ENCODE measurements at places on chromosomes 4 and X.

DNA sequence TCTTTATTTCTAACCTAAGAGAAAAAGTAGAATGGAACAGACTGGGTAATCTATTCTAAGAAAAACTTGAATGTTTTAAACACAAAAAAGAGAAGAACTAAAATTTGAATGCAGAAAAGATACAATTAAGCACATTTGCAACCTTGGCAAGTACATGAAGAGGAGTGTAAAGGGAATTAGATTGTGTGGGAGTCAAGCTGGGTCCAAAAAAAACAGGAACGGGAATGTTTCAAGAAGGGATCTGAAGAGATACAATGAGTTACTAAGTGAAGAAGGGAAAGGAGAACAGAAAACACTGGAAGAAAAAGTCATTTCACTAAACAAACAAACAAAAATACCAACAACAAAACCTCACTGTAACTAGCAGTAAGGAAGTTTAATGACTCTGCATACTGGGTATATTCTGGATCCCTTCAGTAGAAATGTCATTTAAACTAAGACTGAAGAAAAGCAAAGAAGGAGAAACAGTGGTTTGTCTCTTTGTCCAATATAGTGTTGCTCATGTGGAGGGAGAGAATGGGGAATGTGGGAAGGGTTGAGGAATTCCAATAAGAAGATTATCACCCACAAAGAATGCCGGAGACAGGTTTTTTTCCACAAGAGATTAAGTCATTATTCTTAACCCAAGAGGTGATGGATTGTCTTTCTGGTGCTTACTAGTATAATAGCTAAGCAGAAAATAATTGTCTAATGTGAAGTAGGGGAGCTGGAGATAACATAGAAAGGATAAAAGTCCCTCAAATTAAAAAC, 50.4 kb upstream of the PTPN13 start:
- DNase-seq = no peak

- DNase-seq = no peak
These were observed 32.2 kb downstream of the LNX1 start for GRCh38 chr4:53559021-53559620.

DNA sequence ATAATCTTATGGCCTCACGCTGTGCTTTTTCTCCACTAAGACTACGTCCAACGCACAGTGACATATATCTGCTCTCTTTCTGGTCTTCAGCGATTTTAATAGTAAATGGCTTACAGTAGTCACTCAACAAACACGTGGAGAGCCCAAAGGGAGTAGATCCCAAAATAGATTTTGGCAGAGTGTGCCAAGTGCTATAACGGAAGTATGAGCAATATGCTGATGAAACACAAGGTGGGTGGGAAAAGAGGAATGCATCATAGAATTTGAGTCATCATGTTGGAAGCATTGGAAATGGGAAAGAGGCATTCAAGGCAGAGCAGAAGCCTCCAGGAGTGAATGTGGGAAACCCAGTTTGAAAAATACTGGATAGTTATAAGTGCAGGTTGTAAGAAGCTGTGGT, 129.1 kb upstream of the LDB2 start:
- DNase-seq = no peak

- DNase-seq = no peak
These were observed 104.8 kb upstream of the CASK start for GRCh38 chrX:42028109-42028508.

- no peak for DNase-seq
These were observed 62.9 kb upstream of the CHRDL1 start for GRCh38 chrX:110858565-110858964.

DNA sequence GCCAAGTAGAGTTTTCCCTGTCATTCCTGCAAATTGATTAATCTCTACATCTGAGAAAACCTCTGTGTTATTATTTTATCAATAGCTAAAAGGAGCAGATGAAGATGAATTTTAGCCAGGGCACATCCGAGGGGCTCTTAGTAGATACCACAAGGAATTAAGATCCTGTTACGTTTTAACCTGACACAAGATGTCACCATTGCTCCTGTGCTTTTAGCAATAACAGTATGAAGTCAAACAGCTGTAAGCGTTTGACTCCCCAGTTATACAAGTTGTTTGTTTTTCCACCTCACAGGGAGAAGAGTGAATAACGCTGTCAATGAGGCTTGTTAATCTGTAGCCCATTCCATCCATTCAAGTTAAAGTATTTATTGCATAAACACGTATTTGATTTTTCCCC, 76.0 kb upstream of the AP1S2 start:
- DNase-seq = no peak

DNA sequence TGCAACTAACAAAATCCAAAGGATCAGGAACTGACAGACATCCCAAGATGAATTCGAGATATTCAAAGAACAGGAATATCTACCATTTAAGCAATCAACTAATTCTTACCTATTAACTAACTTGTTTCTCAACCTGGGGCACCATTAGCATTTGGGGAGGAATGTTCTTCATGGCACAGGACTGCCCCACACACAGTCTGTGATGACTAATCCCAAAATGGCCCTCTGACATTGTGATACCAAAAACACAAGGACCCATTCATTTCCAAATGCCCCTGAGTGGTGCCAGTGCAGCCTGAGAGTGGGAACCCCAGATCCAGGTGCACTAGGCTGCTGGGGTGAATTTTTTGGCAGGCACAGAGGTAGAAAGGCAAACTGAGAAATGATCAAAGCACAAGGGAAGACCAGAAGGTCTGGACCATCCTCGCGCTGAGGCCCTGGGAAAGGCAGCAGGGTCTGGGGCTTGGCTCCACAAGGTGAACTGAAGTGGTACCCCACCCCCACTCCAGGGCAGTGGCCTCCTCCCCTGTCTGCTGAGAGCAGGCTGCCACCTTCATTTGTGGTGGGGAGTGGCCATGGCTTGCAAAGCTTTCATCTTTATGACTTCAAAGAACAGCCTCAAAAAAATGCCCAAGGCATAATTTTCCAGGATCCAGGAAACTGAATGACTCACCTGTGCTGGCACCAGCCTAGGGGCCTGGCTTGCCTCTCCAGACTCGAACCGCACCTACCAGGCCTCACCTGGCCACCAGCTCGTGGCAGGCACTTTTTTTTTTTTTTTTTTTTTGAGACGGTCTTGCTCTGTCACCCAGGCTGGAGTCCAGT, 122.4 kb downstream of the BCOR start:
- no peak for DNase-seq

DNA sequence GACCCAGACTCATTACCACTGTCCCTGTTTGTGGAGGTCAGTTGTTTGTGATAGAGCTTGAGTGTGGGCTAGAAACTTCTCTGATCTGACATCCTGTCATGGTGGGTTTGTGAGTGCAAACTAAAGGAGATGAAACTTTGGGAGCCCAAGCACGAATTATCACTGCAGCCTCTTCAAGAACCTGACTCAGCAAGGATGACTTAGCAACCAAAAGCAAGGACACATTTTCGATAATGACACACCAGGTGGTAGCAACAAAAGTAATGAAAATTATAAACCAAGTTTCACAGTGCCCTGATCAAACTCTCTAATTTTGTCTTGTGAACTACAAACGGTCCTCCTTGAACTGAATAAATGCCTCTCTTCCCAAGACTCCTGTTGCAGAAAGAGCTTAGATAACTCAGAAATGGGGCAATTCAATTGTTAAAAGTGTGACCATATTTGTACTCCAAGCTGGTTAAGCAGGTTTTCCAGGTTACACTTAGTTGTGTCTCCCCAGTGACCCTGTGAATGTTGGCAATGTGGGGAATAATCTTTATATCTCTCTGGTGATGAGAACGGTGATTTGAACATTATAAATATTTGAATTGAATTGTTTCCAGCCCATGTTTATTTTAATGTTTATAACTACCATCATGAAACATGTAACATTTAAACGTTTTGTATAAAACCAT, 52.6 kb upstream of the ATP8A1 start:
- no peak for DNase-seq

GRCh38 chr4:154911608-154912098, 130.6 kb downstream of the RBM46 start:
- DNase-seq = no peak

GRCh38 chr4:124146068-124146467, 566.5 kb downstream of the ANKRD50 start:
- DNase-seq = no peak

DNA sequence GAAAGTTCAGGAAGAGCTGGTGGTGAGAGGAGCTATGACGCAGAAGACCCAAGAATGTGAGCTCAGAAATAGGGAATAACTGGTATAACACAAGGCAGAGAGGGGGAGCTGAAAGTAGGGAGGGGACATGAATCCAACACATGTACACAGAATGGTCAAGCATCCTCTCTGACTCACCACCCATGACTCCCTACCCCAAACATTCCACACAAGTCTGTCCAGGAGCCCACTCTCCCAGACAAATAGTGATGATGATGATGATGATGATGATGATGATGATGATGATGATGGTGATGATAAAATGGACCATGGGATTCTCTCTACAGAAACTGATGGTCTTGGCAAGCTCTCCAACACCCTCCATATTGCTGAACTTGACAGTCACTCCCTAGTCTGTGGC, 46.4 kb downstream of the NAT8L start:
- no peak for DNase-seq

- no peak for DNase-seq
These were observed 34.7 kb downstream of the SLC25A5 start for GRCh38 chrX:119502727-119503483.

DNA sequence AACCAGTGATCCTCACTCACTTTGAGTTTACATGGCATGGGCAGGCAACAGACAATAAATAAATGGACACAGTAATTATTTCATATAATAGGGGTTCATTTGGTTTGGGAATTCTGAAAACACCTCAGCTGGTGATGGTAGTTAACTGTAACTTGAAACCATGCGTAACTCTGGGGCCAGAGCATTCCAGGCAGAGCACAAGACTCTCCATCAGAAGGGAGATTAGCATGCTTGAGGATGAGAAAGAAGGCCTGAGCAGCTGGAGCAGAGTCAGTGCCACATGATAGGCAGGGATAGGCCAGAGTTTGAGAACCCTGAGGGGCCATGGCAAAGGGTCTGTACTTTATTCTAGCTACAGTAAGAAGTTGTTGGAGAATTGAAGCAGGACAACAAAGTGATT, 56.3 kb upstream of the CXCL8 start:
- no peak for DNase-seq

DNA sequence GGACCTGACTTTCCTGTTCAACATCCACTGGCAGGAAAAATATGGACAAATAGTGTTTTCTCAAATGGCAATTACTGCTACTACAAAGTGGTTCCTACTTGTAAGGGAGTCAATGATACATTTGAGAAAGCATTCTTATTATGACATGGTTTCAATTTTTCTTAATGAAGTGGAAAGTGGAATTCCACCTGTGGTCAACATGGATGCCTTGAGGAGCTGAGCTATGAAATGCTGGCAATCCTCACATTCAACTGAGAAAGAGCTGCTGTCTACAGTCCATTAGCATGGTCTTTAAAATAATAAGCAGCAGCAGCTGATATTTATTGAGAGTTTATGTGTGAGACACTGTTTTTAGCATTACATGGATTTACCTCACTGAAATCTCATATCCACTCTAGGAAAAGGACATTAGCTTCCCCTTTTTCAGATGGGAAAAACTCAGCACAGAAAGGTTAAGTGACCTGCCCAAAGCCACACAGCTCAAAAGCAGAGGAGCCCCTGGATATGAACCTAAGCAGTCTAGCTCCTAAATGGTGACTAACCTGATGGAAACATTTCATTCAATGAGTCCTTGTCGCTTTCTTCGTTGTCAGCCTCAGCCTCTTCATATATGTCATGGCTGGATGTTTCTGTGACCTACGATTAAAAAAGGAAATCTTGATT, 29.2 kb downstream of the MAP7D3 start:
- DNase-seq = no peak

GRCh38 chr4:168849997-168850396, 160.1 kb downstream of the CBR4 start:
- DNase-seq = no peak

- DNase-seq = no peak
These were observed 15.1 kb upstream of the MAD2L1 start for GRCh38 chr4:120081726-120082125.

- DNase-seq = no peak
These were observed 38.8 kb upstream of the MAD2L1 start for GRCh38 chr4:120105472-120105871.

GRCh38 chr4:106316773-106317409, 541 bp downstream of the AIMP1 start:
- DNase-seq = no peak

DNA sequence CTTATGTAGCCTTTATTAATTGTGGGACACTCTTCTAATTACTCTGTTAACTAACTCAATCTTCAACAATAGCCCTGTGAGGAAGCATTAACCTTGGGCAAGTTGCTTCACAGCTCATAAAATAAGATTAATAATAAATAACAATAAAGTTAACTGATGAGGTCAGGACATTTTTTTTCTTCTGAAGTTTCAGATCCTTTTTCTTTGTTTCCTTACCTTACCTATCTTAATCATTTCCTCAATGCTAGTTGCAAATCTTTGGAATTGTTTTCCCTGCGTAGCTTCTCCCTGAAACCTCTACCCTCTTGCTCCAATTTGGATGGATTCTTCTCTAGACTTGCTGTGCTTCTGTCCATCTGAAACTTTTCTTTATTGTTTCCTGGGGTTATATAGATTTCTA, 17.5 kb upstream of the PLAC8 start:
- no peak for DNase-seq

GRCh38 chr4:158966091-158966490, 136.8 kb upstream of the RAPGEF2 start:
- DNase-seq = no peak

DNA sequence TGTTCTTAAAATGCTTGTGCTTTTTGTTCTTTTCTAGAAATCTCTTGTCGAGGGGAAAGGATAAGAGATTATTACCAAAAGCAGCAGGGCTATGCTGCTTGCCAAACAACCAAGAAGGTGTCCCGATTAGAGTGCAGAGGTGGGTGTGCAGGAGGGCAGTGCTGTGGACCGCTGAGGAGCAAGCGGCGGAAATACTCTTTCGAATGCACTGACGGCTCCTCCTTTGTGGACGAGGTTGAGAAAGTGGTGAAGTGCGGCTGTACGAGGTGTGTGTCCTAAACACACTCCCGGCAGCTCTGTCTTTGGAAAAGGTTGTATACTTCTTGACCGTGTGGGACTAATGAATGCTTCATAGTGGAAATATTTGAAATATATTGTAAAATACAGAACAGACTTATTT, 81.5 kb upstream of the PACRGL start:
- no peak for DNase-seq

DNA sequence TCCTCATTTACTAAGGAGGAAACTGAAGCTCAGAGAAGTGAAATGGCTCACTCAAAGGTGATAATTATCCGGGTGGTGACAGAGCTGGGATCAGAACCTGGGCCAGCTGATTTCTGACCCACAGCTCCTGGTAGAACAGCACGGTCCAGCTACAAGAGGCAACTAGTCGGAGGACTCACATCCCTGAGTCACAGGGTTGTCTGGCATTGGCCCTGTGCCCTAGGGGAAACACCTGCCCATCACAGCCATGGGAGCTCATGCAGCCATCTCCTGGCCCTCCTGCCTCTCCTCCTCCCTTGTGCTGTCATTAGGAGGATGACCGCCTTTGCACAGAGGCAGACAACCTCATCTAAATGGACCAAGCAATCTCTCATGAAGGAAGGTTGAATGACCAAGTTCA, 115.2 kb upstream of the TSPAN5 start:
- DNase-seq = no peak

- DNase-seq = no peak
These were observed 1388.9 kb downstream of the C4orf33 start for GRCh38 chr4:130484826-130485225.

- DNase-seq = no peak
These were observed 77.9 kb upstream of the NAP1L5 start for GRCh38 chr4:88775529-88775928.

Measured in activated CD8-positive, alpha-beta memory T cell treated with anti-CD3 and anti-CD28 coated beads for 24 hours (primary cell).